Left cardiac atrium (tissue), 4 donors: ENCODE measurements at places on chromosomes 16 and 17. TPM values are rescaled to one million over a fixed set of nuclear protein-coding genes. Genes with fewer than 3 reads are reported as not detected.
A peak's percentile ranks its signal among the peaks of the same experiment; 100 is the strongest.

GRCh38 chr17:50783193-50783660 is 15.9 kb upstream of the ANKRD40CL start:
- peak; percentile 81 for DNase-seq

- DNase-seq = no peak
Observed at GRCh38 chr17:30854146-30854545, 22.4 kb downstream of the ATAD5 start.

DNA sequence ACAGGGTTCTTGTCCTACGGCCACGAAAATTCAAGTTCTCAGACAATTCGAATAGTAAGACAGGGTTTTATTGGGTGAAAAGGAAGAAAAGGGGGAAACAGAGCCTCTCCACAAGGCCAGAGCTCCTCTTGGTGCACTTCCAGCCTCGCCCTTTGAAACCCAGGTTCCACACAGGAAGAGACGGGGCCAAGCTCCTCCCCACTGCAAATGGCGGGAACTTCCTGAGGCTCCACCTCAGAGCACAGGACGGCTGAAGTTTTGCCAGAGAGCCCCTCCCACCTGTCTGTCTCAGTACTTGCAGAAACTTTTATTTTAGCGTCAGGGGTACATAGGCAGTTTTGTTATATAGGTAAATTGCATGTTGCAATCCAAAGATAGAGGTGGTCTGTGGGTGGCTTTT is 165.7 kb upstream of the CDH8 start:
- no peak for DNase-seq

- no peak for DNase-seq
Observed at GRCh38 chr16:26295625-26296304, 604.0 kb downstream of the HS3ST4 start.

DNA sequence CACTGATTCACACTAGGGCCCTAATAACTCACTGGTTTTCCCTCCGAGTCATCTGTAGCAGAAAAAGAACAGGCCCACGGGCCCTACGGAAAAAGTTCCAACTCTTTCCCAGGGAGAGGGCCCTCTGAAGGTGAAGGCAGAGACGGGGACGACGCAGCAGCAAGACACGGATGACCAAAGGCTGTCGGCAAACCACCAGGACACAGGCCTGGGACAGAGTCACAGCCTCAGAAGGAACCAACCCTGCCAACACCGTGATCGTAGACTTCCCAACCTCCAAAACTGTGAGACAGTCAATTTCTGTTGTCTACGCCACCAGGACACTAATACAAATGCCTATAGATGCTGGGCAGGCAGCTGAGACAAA is 5.2 kb upstream of the SPHK1 start:
- no peak for DNase-seq

DNA sequence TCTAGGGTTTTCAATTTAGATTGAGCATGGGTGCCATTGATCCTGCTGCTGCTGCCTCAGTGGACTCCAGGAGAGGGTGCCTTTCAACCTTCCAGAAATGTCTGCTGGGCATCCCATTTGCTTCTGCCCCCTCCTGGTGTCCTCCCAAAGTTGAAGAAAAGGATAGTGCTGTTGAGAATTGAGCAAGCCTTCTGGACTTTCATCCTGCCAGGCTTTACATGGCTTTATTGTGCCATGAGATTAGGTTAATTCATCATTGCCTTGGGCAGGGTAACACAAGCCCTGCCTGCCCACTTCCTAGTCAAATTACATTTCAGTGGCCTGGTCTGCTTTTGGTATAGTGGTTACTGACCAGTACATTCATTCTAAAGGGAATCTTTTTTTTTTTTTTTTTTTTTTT is 17.9 kb upstream of the TANGO6 start:
- no peak for DNase-seq

DNA sequence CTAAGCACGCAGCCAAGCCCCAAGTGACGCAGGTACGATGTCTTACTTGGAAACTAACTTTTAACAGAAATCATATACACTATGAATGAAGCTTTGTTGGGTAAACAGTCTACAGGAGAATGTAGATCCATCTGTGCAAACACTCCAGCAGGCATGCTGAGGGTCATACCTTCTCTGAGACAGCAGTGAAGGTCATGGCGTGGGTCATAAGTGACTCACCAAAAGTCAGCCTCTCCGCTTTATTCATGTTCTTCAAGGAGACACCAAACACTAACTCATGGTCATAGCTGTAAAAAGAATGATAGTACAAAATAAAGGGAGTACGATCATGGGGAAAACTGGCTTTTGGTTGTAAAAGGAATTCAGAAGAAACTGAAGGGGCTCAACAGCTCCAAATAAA is 20.6 kb downstream of the BLMH start:
- no peak for DNase-seq

Gene CDK3
- total RNA-seq = 3.5 TPM

Gene PRR29
- total RNA-seq = 0.35 TPM

Gene CYGB
- 70.8 TPM for total RNA-seq

Gene KARS1
- total RNA-seq = 107 TPM

Gene P2RX5
- total RNA-seq = 13.5 TPM
